ENCODE measurements at places on chromosomes 4 and X.

- no peak for DNase-seq
Measured at GRCh38 chr4:99807666-99808065, 9.0 kb upstream of the DAPP1 start.

GRCh38 chr4:141177171-141177570, 43.5 kb upstream of the ZNF330 start:
- no peak for DNase-seq

- DNase-seq, result no peak
Measured at GRCh38 chrX:145856181-145856580, 38.6 kb downstream of the SLITRK2 start.

DNA sequence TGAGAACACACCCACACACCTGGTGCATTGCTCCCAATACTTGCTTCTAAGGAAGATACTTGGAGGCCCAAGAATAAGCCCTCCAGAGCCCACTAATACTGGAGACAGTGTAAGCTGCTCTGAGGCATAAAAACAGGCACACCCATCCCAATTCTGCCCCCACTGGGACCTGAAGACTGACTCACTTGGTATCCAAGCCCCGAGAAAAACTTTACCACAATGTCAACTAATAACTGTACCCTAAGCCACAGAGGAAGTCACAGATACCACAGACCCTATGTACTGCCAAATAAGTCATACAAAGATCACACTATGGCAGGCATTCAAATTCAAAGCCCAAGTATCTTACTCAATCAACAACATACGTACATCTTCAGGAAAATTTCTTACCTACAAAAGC, 398.2 kb upstream of the SPANXN1 start:
- DNase-seq, result no peak

DNA sequence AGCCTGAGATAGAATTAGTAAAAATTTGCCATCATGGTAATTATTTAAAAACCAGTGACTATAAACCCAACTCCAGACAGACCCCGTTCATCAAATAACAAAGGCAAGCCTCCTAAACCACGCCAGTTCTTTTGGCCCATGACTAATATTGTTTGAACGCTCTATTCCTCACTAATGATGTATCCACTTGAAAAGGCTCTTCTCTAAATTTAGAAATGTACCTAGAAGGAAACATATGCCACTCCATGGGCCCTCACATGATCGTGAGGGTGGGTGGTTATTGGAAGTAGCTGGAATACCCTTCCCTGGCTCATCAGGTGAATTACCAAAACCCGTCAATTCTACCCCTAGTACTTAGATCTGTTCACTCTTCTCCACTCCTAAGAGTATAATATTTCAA, 249.2 kb downstream of the COL25A1 start:
- no peak for DNase-seq

DNA sequence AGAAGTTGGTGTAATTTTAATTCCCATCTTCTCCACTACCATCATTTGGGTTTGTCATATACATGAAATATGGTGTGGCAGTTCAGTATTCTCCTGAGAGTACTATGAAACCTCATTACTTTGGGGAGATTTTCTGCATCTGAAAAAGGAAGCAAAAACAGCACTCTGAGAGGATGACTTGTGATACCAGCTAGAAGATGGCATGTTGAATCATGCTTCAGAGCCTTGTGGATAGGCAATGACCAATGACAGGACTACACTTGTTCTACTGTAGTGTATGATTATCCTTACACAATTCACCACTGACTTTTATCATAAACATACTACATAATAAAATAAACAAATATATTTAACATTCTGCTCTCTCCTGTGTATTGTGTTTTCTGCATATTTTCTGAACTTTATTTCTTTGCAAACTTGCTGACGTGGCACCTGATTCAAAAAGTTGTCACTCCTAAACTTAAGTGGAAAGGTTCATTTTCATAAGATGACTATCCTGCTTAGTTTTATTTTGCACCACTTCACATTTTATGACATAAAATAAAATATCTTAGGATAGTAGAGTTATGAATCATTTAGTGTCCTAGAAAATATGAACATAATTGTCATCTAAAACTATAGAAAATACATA, 991.3 kb downstream of the FSTL5 start:
- no peak for DNase-seq

GRCh38 chr4:139749338-139749737, 83.7 kb downstream of the MGST2 start:
- no peak for DNase-seq

DNA sequence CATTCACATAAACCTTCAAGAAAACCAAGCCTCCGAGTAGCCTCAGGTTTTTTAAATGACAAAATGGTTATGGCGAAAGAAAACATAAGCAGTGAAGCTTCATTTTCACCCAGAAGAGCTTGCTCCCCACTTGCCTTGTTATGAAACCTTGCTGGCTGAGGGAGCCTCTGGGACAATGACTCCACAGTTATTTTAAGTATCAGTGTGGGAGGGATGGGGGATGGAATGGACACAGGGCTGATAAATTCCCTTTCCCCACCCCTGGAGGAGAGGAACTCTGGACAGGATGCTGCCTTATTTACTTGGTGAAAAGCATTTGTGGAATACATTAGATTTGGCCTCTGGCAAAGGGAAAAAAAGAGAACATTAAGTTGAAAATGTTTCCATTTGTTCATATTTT, 220.7 kb upstream of the CNKSR2 start:
- no peak for DNase-seq

GRCh38 chr4:1232661-1233621, 16.0 kb downstream of the CTBP1 start:
- DNase-seq, result no peak

- no peak for DNase-seq
Measured at GRCh38 chr4:154582723-154583122, 7.8 kb downstream of the FGA start.

GRCh38 chr4:67546004-67546356, 677 bp upstream of the CENPC start:
- no peak for DNase-seq

DNA sequence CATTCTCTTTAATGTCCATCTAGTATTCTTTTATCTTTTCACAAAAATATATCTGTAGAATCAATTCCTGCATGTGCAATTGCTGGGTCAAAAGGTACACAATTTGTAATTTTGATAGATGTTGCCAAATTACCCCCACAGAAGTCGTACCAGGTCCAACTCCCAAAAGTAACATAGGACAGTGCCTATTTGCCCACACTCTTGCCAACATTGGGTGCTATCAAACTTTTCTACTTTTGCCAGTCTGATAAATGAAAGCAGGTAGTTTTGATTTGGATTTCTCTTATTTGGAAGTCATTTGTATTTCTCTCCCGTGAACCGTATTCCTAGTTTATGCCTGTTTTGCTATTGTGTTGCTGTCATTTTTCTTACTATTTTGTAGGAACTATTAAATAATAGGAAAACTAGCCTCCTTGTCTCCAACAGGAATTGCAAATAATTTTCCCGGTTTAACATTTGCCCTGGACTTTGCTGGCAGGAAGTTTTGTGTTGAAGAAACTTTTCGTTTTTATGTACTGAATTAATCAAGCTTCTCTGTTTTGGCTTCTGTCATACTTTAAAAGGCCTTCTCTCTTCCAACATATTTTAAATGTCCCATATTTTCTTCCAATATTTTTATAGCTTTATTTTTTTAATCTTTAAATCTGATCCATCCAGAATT, 33.1 kb downstream of the ZNF275 start:
- DNase-seq, result no peak

DNA sequence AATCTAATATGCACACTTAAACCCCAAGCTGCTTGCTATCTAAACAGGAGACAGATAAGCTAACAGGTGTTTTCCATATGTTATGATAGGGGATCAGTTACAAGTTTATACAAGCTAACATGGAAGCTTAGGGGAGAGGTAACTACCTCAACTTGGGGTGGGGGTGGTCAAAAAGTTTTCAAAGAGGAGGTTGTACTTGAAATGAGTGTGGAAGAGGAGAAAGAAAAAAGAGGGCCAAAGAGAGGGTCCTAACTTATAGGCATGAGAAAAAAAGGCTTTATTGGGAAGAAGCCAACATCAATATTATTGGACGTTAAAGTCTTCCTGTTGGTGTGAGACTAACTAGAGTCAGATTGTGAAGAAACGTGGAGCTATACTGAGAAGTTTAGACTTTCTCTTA, 205.9 kb downstream of the NDST4 start:
- no peak for DNase-seq

- no peak for DNase-seq
Measured at GRCh38 chrX:134694333-134695322, 36.4 kb upstream of the PLAC1 start.

DNA sequence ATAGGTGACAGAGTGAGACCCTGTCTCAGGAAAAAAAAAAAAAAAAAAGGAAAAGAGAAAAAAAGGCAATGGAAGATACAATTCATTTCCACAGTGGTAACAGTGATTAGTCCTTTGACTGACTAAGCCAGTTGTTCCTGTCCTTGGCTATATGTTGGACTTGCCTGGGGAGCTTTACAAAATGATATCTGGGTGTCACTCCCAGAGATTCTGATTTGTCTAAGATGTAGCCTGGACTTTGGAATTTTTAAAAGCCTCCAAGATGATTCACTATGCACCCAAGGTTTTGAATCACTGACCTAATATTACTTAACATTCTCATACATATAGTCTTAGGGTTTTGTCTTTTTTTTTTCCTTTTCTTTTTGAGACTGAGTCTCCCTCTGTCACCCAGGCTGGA, 16.9 kb downstream of the HELQ start:
- DNase-seq, result no peak

GRCh38 chr4:144185086-144185485, 44.6 kb upstream of the GYPA start:
- no peak for DNase-seq

GRCh38 chr4:150960079-150960478, 55.0 kb downstream of the LRBA start:
- no peak for DNase-seq

GRCh38 chrX:45912316-45912715, 632.9 kb downstream of the ZNF674 start:
- no peak for DNase-seq

- DNase-seq, result no peak
Measured at GRCh38 chrX:134633832-134634231, 24.4 kb downstream of the PLAC1 start.

GRCh38 chrX:9327747-9328145, 137.1 kb upstream of the TBL1X start:
- no peak for DNase-seq

- DNase-seq, result no peak
Measured at GRCh38 chr4:67861513-67861912, 22.3 kb downstream of the TMPRSS11D start.

GRCh38 chr4:105058177-105058812, 88.4 kb upstream of the TET2 start:
- no peak for DNase-seq

GRCh38 chrX:153441981-153442380, 3.9 kb downstream of the TREX2 start:
- DNase-seq, result no peak

DNA sequence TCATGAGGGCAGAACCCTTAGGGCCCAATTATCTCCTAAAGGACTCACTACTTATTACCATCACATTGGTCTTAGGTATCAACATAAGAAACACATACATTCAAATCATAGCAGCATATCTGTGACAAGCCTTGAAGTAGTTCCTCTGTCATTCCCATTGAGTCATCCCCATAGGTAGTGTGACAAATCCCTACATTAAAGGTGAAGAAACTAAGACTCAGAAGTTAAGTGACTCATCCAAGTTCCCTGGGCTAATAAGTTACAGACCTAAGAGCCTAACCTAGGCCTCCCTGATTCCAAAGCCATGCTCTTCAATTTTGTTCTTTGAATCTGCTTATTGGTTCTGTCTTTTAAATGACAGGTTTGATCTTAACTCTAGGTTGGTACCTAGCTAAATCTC, 58.2 kb downstream of the CD38 start:
- no peak for DNase-seq

- DNase-seq, result no peak
Measured at GRCh38 chr4:173380987-173381386, 10.2 kb downstream of the SAP30 start.

DNA sequence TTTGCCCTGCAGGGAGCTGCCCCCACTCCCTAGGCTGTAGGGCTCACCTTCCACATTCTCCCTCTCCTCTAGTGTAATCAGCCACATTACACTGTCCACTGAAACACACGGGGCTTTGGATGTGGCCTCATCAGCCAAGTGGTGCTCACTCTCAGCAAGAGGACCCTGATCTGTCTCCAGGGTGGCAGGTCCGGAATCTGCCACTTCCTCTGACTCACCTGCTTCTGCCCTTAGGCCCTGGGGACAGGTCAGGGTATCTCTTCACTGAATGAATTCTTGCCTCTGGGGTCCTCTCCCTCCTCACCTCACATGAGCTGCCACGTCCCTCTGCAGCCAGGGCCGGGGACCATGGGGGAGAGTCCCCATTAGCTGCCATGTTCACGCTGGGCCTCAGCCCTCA, 15.9 kb downstream of the ZNF41 start:
- DNase-seq, result no peak
